Muscle of leg (tissue), 16 donors: ENCODE measurements at places on chromosomes 2 and 18. TPM values are rescaled to one million over a fixed set of nuclear protein-coding genes. Genes with fewer than 3 reads are reported as not detected.

DNA sequence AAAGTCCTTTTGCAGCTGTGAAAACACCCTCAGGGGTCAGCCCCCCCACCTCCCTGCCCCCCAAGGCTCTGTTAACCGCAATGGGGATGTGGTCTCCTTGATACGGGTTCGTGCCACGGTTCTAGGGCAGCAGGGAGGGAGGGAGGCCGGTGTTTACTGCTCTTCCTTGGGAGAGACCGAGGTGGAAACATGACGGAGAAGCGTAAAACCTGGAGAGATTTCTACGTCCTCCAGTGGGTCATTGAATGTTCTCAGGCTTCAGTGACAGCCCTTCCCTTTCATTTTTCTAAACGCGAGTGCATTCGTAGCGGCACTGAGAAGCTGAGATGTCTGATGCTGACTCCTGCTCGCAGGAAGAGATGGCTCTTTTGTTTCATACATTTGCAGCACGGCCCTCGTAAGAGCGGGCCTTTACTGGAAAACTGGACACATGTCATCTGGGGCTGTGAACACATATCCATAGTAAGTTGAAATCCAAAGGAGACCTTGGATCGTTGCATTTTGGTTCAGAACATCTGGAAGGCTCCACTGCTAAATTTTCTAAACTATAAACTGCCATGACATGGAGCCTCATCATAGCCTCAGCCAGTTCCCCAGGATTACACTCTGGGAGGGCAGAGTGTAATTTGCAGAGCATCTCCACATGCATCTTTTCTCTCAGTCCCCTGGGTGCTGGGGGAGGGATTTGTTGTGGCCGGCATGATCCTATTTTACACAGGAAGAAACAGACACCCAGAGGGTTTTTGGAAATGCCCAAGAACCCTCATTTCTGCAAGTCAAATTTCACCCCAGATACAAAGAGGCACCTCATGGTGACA, 40.6 kb upstream of the HDAC4 start:
- H3K27me3 ChIP-seq, result peaks cover 12% of the 10 kb centered on the region
- peak overlapping the region; percentile 57 for H3K27ac ChIP-seq
- peaks cover 47% of the 10 kb centered on the region for H3K4me1 ChIP-seq
- H3K4me3 ChIP-seq, result no peak overlapping the region
- H3K36me3 ChIP-seq, result no peaks in the 10 kb centered on the region
- peak; percentile 48 for DNase-seq

DNA sequence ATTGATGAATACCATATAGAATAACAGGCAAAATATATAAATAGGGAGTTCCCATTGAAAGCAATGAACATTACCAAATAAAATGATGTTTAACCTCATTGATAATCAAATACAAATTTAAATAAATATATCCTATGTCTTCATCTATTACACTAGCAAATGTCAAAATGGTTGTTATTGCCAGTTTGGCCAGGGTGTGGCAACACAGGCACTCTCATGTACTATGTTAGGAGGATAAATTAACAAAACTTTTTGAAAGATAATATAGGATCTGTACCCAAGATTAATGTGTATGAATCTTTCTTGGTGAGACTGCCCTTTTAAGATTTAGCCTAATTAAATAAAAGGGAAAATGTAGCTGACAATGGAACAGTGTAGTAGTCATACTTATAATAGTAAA, 659.3 kb downstream of the ERBB4 start:
- H3K27ac ChIP-seq, result no peak overlapping the region
- no peaks in the 10 kb centered on the region for H3K4me1 ChIP-seq
- H3K27me3 ChIP-seq, result no peaks in the 10 kb centered on the region
- H3K36me3 ChIP-seq, result no peaks in the 10 kb centered on the region

- no peaks in the 10 kb centered on the region for H3K27me3 ChIP-seq
- H3K4me1 ChIP-seq, result no peaks in the 10 kb centered on the region
- H3K36me3 ChIP-seq, result no peaks in the 10 kb centered on the region
- no peak overlapping the region for H3K27ac ChIP-seq
- no peak for DNase-seq
These were observed 15.7 kb upstream of the NT5C1B start for GRCh38 chr2:18605115-18605514.

GRCh38 chr18:51321696-51322095, 124.2 kb upstream of the MEX3C start:
- H3K36me3 ChIP-seq, result no peaks in the 10 kb centered on the region
- no peak overlapping the region for H3K27ac ChIP-seq
- H3K27me3 ChIP-seq, result no peaks in the 10 kb centered on the region
- DNase-seq, result no peak
- H3K4me1 ChIP-seq, result no peaks in the 10 kb centered on the region
- H3K4me3 ChIP-seq, result no peak overlapping the region

DNA sequence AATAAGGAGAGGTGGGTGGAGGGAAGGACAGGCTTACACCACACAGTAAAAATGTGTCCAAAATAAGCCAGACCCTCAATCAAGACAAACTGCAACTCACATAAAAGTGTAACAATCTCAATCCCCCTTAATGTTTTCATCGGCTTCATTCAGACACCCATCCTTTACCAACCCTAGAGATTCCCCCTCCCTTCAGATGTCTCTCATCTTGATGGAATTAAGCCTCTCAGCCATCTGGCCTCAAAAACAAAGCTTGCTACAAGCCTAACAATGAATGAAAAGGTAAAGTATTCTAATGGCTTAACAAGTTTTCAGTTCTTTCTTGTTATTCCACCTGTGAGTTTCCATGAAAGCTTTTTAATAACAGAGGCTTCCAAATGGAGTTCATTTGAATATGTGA, 5.2 kb downstream of the RTTN start:
- no peak for DNase-seq
- H3K27ac ChIP-seq, result no peak overlapping the region
- no peak overlapping the region for H3K4me3 ChIP-seq
- no peaks in the 10 kb centered on the region for H3K27me3 ChIP-seq
- no peaks in the 10 kb centered on the region for H3K4me1 ChIP-seq

DNA sequence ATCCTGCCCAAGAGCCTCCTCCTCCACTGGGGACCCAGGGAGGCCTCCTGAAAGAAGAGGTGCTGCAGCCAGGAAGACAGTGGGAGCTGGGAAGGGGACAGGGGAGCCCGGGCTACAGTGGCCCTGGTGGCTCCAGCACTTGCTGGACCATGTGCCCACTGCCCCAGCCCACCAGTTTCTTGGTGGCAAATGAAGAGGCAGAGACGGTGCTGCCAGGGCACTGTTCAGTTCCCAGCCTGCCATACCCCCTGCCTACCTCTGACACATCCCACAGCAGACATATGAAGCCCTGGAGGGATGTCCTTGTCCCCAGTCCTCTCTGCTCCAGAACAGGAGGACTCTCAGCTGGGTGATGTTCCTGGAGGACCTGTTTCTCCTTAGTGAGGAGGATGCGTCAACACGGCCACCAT, 3.7 kb downstream of the RAMP1 start:
- no peak overlapping the region for H3K4me3 ChIP-seq
- no peaks in the 10 kb centered on the region for H3K36me3 ChIP-seq
- no peak for DNase-seq
- no peak overlapping the region for H3K27ac ChIP-seq

GRCh38 chr2:52794581-52794980, 973.0 kb upstream of the CHAC2 start:
- no peak overlapping the region for H3K27ac ChIP-seq
- H3K27me3 ChIP-seq, result no peaks in the 10 kb centered on the region
- no peaks in the 10 kb centered on the region for H3K36me3 ChIP-seq
- no peaks in the 10 kb centered on the region for H3K4me1 ChIP-seq

GRCh38 chr2:23843051-23843976, 83.6 kb downstream of the ATAD2B start:
- no peaks in the 10 kb centered on the region for H3K4me1 ChIP-seq
- no peak for DNase-seq

DNA sequence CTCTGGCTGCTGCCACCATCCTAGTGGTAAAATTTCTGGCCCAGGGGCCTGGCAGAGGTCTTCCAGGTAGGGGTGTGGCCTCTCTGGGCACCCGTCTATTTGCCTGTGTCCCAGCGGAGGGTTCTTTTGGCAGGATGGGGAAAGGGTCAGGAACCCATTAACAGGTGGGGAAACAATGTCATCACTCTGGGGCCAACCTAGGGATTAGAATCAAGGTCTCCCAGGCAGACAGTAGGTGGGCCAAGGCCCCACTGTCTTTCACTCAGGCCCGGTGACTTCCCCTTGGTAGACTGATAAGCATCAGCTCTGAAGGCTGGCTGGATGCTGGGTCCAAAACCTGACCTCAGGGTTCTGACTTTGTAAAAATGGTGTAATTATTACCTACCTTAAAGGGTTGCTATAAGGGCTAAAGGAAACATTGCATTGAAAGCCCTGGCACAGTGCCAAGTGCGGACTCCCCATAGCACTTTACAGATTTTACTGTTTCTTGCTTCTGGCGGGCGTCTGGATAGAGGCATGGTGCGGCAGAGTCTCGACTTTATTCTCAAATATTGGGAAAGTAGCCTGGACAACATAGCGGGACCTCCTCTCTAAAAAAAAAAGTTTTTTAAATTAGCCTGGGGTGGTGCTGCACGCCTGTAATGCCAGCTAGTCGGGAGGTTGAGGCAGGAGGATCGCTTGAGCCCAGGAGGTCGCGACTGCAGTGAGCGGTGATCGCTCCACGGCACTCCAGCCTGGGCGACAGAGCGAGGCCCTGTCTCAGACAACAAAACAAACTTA, 2.2 kb downstream of the LBX2 start:
- H3K4me1 ChIP-seq, result peaks cover 36% of the 10 kb centered on the region
- H3K36me3 ChIP-seq, result peaks cover 27% of the 10 kb centered on the region
- H3K4me3 ChIP-seq, result peak overlapping the region; percentile 42
- H3K27ac ChIP-seq, result no peak overlapping the region
- H3K27me3 ChIP-seq, result peaks cover 58% of the 10 kb centered on the region

TEKT4 gene
- polyA plus RNA-seq, result not detected

SGPP2 gene
- polyA plus RNA-seq, result 0.23 TPM

CPS1 gene
- 1.1 TPM for polyA plus RNA-seq

DYNAP gene
- polyA plus RNA-seq, result not detected

ALPG gene
- polyA plus RNA-seq, result not detected

SLC38A11 gene
- 0.49 TPM for polyA plus RNA-seq
